ENCODE measurements at places on chromosomes 13 and 19.

DNA sequence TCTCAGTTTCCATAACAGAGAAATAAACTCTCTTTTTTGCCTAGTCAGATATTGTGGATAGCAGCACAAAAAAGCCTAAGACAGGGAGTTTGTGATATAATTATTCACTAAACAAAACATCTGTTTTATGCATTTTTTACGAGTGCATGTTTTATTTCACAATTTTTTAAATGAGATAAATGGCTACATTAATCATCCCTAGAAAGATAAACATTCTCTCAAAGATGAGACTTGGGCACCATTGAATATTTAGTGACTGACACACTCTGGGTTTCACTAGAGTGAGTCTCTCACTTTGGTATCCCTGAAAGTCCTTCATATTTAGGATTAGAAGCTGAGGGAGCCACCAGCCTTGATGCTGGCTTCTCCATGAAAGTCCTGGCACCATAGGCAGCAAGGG lies 74.3 kb upstream of the LRCH1 start:
- no peak for DNase-seq

- no peak for DNase-seq
Measured at GRCh38 chr13:98842070-98842469, 89.6 kb upstream of the SLC15A1 start.

DNA sequence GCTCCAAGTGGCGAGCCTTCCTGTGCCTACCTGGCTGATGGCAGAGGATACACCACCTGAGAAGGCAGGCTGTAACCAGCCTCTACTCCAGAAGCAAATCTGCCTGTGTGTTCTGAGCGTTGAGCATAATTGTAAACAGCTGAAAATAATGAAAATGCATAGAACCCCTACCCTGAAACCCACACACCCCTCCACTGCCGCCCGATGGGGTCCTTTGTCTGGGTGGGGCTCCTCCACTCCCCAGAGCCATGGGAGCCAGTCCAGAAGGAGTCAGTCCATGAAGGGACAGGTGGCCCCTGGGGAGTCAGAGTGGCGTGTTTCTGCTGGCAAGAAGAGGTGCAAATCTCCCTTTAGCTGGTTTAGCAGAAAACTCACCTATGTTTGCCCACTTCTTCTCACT lies 8.0 kb upstream of the SOX1 start:
- DNase-seq: no peak

- no peak for DNase-seq
Measured at GRCh38 chr13:67763384-67763783, 533.2 kb upstream of the PCDH9 start.

DNA sequence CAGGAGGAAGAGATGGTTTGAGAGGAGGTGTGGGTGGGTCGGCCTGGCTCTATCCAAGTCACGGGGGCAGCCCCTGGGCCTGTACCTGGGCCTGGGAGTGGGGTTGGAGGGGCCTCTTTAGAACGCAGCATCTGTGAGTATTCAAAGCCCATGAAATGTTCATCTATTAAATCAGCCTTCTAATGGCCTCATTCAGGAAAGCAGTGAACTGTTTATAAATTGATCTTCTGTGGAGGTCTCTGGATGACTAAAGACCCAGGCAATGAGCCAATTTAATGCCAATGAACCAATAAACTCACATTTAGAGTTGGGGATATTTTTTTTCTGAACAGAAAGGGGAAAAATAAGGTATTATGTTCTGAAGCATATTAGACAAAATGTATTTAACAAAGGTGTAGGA lies 19.9 kb upstream of the GGACT start:
- DNase-seq: no peak

DNA sequence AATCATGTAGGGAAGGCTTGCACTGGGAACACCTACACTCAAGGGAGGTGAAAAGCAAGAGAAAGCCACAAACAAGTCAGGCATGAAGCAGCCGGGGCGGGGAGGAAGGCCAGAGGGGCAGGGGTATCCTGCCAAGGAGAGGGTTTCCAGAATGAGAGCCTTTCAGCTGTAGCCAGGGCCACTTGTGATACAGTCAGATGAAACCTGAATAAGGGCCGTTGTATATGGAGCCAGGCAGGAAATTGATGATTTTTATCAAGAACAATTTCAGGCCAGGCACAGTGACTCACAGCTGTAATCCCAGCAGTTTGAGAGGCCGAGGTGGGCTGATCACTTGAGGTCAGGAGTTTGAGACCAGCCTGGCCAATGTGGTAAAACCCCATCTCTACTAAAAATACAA lies 4.4 kb downstream of the TRPM4 start:
- DNase-seq: no peak

- DNase-seq: peak; percentile 74
Measured at GRCh38 chr19:35509861-35510625, 3.4 kb downstream of the DMKN start.

- DNase-seq: no peak
Measured at GRCh38 chr19:33388725-33389420, 15.4 kb downstream of the CEBPG start.

DNA sequence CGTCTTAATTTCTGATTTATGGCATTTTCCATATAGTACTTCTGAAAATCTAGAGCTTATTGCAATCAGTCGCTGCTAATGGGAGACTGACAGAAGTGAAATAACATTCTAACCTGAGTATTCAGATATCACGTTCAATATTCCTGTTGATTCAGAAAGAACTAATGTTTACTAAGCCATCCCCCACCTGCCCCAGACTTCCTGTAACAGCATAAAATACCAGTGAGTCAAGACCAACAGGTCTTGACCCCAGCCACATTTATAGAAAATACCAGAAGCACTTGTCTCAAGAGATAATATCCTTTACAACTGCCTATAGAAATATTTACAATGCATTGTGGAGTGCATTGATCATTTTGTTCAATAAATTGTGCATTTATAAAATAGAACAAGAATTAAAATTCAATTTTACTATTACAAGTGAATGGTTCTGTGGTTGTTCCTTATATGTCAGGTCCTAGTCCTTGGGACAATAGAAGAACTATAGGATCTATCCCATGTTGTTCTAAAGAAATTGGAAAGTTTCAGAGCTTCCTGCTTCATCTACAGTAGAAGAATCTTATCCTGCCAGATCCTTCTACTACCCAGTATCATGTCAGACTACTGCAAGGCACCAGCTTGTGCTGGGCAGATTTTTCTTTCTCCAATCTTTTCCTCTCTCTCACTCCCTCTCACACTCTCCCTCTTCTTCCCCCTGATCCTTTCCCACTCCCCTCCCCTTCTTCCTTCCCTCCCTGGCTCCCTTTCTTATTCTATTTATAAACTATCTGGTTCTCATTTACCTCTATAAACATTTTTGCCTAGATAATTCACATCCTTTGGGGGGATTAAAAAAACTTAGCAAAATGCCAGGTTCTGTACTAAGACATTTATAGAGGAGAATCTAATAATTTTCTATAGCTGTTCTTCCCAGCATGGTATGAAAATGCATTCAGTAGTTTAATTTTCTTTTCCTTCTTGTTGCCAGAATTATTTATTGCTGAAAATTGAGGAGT lies 629.9 kb downstream of the DIAPH3 start:
- DNase-seq: no peak

- no peak for DNase-seq
Measured at GRCh38 chr13:50386541-50387050, 371.4 kb downstream of the KCNRG start.

DNA sequence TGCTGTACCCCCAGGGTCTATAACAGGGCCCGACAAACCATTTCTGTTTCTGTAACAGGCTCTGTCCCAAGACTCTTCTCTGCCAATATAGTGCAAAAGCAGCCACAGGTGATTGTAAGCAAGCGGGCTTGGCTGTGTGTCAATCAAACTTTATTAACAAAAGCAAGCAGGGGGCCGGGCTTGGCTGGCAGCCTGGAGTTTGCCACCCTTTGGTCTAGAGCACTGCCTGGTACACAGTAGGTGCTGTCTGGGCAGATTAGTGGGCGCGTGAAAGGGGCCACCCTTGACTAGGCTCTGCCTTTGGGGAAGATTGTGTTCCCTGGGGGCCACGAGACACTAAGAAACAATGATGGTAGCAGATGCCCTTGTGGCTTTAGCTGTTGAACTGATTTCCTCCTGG lies 27.4 kb downstream of the CCL25 start:
- DNase-seq: no peak

- DNase-seq: peak; percentile 21
Measured at GRCh38 chr13:23671897-23672296, 101.7 kb downstream of the TNFRSF19 start.

DNA sequence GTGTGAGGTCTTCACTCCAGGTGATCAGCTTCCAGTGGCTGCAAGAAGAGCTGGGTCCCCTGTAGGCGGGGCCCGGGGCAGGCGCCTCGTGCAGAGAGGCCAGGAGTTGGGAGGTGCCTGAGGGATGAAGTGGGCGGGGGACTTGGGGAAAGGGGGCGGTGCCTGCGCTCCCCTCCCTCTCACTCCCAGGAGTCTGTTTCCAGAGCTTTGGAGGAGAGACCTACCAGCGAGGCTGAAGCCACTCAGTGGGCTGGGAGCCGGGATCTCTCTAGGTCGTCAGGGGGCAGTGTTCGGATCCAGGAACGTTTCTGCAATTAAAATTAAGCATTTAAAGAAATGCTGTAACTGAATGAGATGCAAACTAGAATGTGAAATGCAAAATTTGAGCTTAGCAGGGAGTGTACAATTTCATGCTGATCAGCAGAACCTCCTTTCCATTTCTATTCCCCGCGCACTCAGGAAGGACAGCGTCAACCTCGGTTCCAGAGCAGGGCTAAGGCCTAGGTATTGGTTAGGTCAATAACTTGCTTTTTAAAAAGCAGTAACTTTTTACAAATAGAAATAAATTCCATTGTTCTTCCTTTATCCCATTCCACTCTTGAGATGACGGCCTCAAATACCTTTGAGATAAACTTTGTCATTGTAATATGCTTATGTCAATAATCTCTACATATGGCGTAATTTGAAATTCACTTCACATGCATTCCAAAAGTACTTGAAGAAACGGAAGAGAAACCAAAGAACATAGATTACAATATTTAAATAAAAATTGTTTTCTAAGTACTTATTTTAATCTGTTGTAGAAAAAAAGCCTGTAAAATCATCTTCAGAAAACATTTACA lies 11.6 kb downstream of the ZNF160 start:
- DNase-seq: no peak

- no peak for DNase-seq
Measured at GRCh38 chr13:95050800-95051615, 250.2 kb downstream of the ABCC4 start.

DNA sequence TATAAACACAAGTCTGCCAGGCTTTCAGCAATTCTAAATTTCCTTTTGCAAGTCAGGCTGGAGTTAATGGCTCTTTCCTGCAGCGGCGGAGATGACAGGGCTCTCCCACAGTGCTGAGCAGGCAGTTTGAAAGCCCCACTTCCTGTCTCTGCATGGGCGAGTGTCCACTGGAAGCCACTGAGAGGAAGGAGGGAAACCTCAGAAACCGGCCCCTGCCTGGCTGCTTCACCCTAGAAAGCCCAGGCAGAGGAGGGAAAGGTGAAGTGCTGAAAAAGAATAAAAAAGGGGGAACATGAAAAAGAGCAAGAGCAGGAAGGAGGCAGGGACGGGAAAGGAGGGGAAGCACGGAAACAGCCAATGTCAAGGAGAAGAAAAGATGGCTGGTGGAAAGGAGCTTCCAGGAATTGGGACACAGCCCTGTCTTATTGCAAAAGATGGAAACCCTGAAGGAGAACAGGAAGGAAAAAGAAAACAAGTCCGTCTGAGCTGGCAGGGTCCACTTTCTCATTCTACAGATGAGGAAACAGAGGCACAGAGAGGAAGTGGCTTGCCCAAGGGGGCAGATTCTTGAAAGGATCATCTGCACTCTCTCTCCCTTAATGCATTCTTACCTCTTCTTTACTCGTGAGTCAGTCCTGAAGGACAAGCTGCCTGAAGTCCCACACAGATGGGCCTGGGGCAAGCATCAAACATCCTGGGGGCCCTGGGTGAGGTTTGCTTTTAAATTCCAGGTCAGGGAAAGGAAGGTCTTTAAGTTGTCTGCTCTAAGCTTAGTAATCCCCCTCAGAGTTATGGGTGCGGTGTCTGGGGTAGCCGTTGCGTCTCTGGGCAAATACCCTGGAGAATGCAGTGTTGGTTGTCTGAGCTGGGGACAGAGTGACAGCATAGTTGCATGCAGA lies 38.8 kb upstream of the ALOX5AP start:
- no peak for DNase-seq

- DNase-seq: no peak
Measured at GRCh38 chr13:77781808-77782207, 84.3 kb downstream of the SLAIN1 start.

DNA sequence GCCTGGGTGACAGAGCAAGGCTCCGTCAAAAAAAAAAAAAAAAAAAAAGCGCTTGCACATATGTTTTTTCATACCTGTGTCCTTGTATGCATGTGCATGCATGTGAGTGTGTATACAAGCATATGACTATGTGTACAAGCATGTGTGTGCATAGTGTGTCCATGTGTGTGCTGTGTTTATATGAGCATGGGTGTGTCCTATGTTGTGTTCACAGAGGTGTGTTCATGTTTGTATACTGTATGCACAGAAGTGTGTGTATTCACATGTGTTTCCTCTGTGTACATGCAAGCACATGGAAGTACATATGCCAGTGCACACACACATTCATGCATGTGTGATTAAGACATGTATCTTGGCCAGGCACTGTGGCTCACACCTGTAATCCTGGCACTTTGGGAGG lies 17.1 kb downstream of the MYO9B start:
- no peak for DNase-seq

DNA sequence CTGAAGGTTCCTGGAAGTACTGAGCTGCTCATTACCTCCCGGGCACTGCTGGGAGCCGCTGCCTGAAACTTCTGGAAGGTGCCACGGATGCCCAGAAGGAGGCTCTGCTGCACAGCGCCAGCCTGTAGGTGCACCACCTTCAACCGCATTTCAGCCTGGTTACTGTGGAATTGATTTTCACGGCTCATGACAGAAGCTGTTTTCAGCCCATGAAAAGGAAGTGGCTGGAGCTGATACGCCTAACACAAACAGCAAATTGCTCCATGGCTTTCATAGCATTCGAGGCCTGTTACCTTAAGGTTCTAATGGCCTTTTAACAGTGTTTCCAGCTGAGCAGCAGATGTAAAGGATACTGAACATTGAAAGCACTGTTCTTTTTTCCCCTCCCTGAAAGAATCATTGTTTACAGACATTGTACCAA lies 22.0 kb downstream of the GPC6 start:
- DNase-seq: no peak

- no peak for DNase-seq
Measured at GRCh38 chr19:20928371-20928770, 5.3 kb downstream of the ZNF85 start.

- no peak for DNase-seq
Measured at GRCh38 chr13:60111691-60112090, 52.0 kb downstream of the DIAPH3 start.

- DNase-seq: no peak
Measured at GRCh38 chr13:84865783-84866221, 933.4 kb downstream of the SLITRK6 start.

- no peak for DNase-seq
Measured at GRCh38 chr13:93254775-93255174, 28.2 kb downstream of the GPC6 start.

Measured in erythroblast (primary cell).